Spinal cord (tissue), 10 donors: ENCODE measurements at places on chromosomes 5 and 9.

DNA sequence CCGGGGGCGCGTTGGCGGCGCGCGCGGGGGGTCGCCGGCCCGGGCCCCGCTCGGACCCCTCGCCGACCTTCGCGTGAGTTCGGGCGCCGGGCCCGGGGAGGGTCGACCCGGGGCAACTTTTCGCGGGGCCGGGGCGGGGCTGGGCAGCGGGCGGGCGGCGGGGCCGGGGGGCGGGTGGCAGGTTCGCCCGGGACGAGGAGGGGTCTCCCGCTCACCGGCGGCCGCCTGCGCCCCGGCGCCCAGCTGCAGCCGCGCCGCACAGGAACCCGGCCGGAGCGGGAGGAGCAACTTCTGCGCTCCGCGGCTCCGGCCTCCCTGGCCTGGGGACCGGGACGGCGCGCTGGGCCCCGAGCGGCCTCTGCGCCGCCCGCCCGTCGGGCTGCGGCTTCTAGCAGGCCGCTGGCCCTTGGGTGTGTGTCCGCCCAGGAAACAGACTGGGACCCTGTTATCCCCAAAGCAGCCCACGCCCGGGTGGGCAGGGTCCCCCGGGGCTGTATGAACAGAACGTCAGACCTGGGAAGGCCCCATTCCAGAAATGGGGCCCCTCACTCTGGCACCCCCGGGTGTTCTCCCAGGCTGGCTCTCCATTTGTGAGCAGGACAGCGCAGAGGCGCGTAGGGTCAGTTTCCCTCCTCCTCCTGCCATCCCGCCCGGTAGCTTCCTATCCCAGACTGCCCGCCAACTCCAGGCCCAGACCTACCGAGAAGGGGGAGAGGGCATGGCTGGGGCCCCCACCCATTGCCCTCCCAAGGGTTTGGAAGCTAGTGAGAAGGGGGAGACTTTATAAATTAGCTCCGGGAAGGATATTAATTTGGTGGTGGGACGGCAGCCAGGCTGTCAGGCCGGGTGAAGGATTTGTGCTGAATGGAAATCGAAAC lies 708 bp downstream of the RXRA start:
- H3K36me3 ChIP-seq: peaks cover 8% of the 10 kb centered on the region
- peaks cover 85% of the 10 kb centered on the region for H3K4me1 ChIP-seq
- H3K27ac ChIP-seq: peak overlapping the region; percentile 61

GRCh38 chr5:142888469-142889085 lies 118.4 kb downstream of the ARHGAP26 start:
- no peaks in the 10 kb centered on the region for H3K4me1 ChIP-seq
- peak; percentile 40 for DNase-seq
- no peaks in the 10 kb centered on the region for H3K27me3 ChIP-seq
- H3K36me3 ChIP-seq: no peaks in the 10 kb centered on the region

GRCh38 chr5:38023799-38024198 lies 184.0 kb upstream of the GDNF start:
- H3K27me3 ChIP-seq: no peaks in the 10 kb centered on the region
- no peak for DNase-seq

GRCh38 chr5:137453483-137454080 lies 45.5 kb downstream of the SPOCK1 start:
- H3K4me3 ChIP-seq: no peak overlapping the region
- H3K4me1 ChIP-seq: no peaks in the 10 kb centered on the region
- H3K27ac ChIP-seq: no peak overlapping the region
- no peak for DNase-seq
- H3K27me3 ChIP-seq: no peaks in the 10 kb centered on the region

DNA sequence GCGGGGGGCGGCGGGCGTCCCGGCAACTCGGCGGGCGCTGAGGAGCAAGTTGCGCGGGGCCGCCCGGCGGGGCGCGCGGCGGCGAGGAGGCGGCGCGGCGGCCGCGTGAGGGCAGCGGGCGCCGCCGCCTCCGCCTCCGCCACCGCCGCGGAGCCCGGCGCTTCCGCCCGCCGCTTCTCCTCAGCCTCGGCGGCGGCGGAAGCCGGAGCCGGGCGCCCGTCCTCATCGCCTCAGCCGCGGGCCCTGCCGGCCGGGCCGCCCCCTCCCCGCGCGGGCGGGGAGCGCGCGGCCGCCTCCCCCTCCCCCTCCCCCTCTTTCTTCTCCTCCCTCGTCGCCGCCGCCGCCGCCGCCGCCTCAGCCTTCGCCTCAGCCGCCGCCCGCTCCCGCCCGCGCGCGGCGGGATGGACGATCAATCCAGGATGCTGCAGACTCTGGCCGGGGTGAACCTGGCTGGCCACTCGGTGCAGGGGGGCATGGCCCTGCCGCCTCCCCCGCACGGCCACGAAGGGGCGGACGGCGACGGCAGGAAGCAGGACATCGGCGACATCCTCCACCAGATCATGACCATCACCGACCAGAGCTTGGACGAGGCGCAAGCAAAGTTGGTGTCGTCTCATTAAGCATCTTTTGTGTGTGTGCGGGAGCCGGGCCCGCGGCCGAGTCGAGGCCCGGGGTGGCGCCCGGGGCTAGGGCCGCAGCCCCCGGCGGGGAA lies at the start of gene PBX3:
Gene PBX3 (plus strand): TSS at position 321 of the 712 bp plus-strand sequence.
- no peaks in the 10 kb centered on the region for H3K27me3 ChIP-seq
- no peaks in the 10 kb centered on the region for H3K36me3 ChIP-seq
- H3K27ac ChIP-seq: peak within 1 kb of the TSS; percentile 91
- H3K4me1 ChIP-seq: peaks cover 7% of the 10 kb centered on the region

DNA sequence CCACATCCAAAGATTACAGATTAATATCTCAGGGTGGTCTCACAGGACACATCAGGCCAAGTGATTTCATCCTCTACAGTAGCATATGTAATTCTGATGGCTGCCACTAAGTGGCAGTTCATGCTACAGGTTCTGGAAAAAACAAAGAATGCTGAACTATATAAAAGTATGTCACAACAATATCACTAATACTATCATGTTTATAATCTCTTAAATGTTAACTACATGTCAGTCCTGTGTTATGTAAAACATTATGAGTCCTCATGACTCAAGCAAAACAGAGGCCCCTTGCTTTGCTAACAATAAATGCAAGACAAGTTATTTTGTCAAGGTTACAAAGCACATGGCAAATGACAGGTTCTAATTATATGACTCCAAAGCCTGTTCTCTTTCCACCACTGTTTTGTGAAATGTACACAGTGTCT lies 233.2 kb downstream of the FBXL17 start:
- H3K27ac ChIP-seq: no peak overlapping the region
- H3K4me1 ChIP-seq: no peaks in the 10 kb centered on the region
- no peaks in the 10 kb centered on the region for H3K36me3 ChIP-seq
- no peak overlapping the region for H3K4me3 ChIP-seq

DNA sequence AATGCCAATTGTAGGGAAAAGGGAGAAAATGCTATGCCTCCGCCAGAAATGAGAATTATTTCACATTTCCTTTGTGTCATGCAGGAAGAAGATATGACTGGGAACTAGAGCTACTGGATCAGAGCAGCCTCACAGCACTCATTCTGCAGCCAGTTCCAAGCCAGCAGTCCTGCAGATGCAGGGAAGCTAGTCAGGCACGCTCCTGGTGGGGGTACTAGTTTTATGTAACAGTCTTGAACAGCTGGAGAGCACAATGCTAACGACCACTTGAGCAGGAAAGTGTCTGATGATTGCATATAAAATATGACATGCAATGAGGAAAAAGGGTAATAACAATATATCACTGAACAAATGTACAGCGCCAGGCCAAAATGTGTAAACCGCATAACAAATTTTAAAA lies 21.7 kb downstream of the CDH10 start:
- DNase-seq: no peak
- H3K27ac ChIP-seq: no peak overlapping the region
- H3K27me3 ChIP-seq: no peaks in the 10 kb centered on the region
- H3K36me3 ChIP-seq: no peaks in the 10 kb centered on the region
- H3K4me1 ChIP-seq: peaks cover 2% of the 10 kb centered on the region
- H3K4me3 ChIP-seq: no peak overlapping the region

DNA sequence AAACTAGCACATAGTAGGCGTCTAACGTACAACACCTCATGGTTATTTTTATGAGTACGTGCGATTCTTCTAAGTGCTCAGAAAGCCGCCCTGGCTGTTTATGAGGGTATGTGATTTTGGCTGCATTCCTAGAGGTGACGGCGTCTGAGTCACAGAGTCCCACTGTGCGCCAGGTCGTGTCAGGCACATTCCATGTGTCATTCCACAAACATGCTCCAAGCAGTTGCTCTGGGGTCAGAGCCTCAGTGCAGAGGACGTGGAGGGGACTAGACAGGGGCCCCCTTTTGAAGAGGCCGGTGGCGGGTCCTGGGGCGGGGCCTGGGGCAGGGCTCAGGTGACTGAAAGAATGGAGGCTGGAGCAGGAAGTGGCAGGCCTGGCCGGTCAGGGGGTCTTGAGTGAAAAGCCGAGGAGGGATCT lies 51.9 kb downstream of the NEK6 start:
- no peak overlapping the region for H3K4me3 ChIP-seq
- H3K4me1 ChIP-seq: peaks cover 8% of the 10 kb centered on the region
- no peak overlapping the region for H3K27ac ChIP-seq

- H3K27ac ChIP-seq: no peak overlapping the region
- H3K4me3 ChIP-seq: no peak overlapping the region
- no peak for DNase-seq
- H3K36me3 ChIP-seq: no peaks in the 10 kb centered on the region
- H3K27me3 ChIP-seq: no peaks in the 10 kb centered on the region
These were observed 51.1 kb downstream of the RASGEF1C start for GRCh38 chr5:180157866-180158265.

DNA sequence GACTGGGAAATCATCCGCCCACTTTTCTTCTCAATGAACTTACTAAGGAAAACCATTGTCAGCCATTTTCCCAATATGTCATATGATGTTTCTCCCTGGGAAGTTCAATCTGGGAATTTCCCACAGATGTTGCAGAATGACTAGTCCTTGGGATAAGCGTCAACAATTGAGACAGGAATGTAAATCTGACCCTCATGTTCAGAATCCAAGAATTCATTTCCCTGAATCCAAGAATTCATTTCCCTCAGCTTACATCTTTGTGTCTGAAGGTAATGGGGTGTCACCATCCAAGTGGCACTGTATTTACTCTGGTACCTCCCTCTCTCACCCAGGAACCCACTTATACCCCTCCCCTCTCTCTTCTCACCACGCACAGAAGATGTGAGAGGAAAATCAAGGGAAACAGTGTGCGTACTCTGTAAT lies 7.4 kb downstream of the KLF9 start:
- H3K27me3 ChIP-seq: no peaks in the 10 kb centered on the region
- DNase-seq: no peak
- H3K4me3 ChIP-seq: no peak overlapping the region
- H3K4me1 ChIP-seq: peaks cover 15% of the 10 kb centered on the region

DNA sequence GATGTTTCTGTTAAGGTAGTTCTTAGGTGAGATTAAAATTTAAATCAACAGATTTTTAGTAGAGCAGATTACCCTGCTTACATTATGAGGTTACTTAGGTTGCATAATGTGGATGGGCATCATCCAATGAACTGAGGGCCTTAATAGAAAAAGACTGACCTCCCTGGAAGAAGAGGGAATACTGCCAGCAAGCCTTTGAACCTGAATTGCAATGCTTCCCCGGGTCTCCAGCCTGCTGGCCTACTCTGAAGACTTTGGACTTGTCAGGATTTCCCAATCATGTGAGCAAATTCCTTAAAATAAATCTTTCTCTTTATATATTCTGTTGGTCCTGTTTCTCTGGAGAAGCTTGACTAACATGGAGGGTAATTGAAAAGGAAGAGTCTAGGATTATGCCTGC lies 542.1 kb upstream of the ARRDC3 start:
- DNase-seq: no peak
- no peaks in the 10 kb centered on the region for H3K36me3 ChIP-seq
- H3K27ac ChIP-seq: no peak overlapping the region
- H3K4me1 ChIP-seq: no peaks in the 10 kb centered on the region
- no peaks in the 10 kb centered on the region for H3K27me3 ChIP-seq

GRCh38 chr5:173420108-173420507 lies 91.9 kb upstream of the STC2 start:
- no peak overlapping the region for H3K27ac ChIP-seq
- DNase-seq: no peak
- H3K36me3 ChIP-seq: no peaks in the 10 kb centered on the region
- H3K4me1 ChIP-seq: peaks cover 5% of the 10 kb centered on the region

- no peak overlapping the region for H3K27ac ChIP-seq
- no peaks in the 10 kb centered on the region for H3K4me1 ChIP-seq
- no peak for DNase-seq
- H3K36me3 ChIP-seq: no peaks in the 10 kb centered on the region
- H3K4me3 ChIP-seq: no peak overlapping the region
- H3K27me3 ChIP-seq: no peaks in the 10 kb centered on the region
These were observed 123.4 kb downstream of the BASP1 start for GRCh38 chr5:17340819-17341218.

DNA sequence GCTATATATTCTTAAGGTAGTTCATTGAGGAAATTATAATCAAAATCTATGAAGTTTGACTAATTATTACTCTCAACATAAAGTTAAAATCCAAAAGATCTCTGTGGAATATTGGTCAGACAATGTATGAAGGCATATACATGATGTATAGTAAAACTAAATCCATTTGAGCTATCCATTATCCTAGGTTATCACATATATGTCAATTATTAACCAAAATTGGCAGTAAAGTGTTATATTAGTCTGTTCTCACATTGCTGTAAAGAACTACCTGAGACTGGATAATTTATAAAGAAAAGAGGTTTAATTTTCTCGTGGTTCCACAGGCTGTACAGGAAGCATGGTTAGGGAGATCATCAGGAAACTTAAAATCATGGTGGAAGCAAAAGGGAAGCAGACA lies 511.7 kb upstream of the SGCD start:
- no peak for DNase-seq
- H3K27me3 ChIP-seq: no peaks in the 10 kb centered on the region
- no peaks in the 10 kb centered on the region for H3K4me1 ChIP-seq
- H3K36me3 ChIP-seq: no peaks in the 10 kb centered on the region

- H3K4me3 ChIP-seq: no peak overlapping the region
- no peaks in the 10 kb centered on the region for H3K27me3 ChIP-seq
- H3K36me3 ChIP-seq: no peaks in the 10 kb centered on the region
- H3K27ac ChIP-seq: no peak overlapping the region
- no peak for DNase-seq
These were observed 81.4 kb downstream of the CD180 start for GRCh38 chr5:67115246-67115645.

GRCh38 chr5:140560227-140560626 lies 3.0 kb upstream of the SRA1 start:
- no peak overlapping the region for H3K4me3 ChIP-seq
- no peaks in the 10 kb centered on the region for H3K27me3 ChIP-seq
- peaks cover 38% of the 10 kb centered on the region for H3K36me3 ChIP-seq
- DNase-seq: no peak
- H3K4me1 ChIP-seq: peaks cover 26% of the 10 kb centered on the region

DNA sequence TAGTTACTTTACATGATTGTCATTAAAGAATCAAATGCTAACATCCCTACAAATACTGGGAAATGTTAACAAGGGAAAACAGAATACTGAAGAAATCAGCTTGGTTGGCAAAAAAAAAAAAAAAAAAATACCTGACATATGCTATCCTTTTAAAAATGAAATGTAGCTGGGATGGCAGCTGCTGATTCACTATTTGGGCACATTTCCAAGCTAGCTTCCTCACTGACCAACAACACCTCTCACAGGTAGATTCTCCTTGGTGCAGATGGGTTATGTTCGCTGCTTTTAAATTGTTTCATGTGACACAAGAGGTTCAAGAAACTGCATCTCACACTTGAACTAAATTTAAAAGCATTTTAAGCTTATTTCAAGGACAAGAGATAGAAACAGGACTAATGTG lies 6.1 kb upstream of the PRUNE2 start:
- DNase-seq: no peak
- no peak overlapping the region for H3K27ac ChIP-seq
- no peak overlapping the region for H3K4me3 ChIP-seq
- H3K4me1 ChIP-seq: no peaks in the 10 kb centered on the region
- H3K27me3 ChIP-seq: no peaks in the 10 kb centered on the region

- H3K27ac ChIP-seq: no peak overlapping the region
- no peaks in the 10 kb centered on the region for H3K27me3 ChIP-seq
- H3K4me3 ChIP-seq: no peak overlapping the region
- H3K4me1 ChIP-seq: peaks cover 7% of the 10 kb centered on the region
- no peak for DNase-seq
- H3K36me3 ChIP-seq: peaks cover 23% of the 10 kb centered on the region
These were observed 51.7 kb downstream of the ERGIC1 start for GRCh38 chr5:172885597-172886340.
